ENCODE measurements at places on chromosomes 7 and 10. TPM values are rescaled to one million over a fixed set of nuclear protein-coding genes. Genes with fewer than 3 reads are reported as not detected.

- no peak overlapping the region for H3K4me3 ChIP-seq
- H3K27me3 ChIP-seq: peaks cover 4% of the 10 kb centered on the region
- no peaks in the 10 kb centered on the region for H3K4me1 ChIP-seq
- DNase-seq: no peak
- no peaks in the 10 kb centered on the region for H3K36me3 ChIP-seq
These were observed 134.7 kb downstream of the ARL5B start for GRCh38 chr10:18793951-18794350.

- H3K36me3 ChIP-seq: no peaks in the 10 kb centered on the region
- H3K4me3 ChIP-seq: no peak overlapping the region
- H3K27me3 ChIP-seq: no peaks in the 10 kb centered on the region
- H3K4me1 ChIP-seq: no peaks in the 10 kb centered on the region
- H3K27ac ChIP-seq: no peak overlapping the region
- DNase-seq: no peak
These were observed 179.5 kb upstream of the CXCL12 start for GRCh38 chr10:44564361-44564760.

DNA sequence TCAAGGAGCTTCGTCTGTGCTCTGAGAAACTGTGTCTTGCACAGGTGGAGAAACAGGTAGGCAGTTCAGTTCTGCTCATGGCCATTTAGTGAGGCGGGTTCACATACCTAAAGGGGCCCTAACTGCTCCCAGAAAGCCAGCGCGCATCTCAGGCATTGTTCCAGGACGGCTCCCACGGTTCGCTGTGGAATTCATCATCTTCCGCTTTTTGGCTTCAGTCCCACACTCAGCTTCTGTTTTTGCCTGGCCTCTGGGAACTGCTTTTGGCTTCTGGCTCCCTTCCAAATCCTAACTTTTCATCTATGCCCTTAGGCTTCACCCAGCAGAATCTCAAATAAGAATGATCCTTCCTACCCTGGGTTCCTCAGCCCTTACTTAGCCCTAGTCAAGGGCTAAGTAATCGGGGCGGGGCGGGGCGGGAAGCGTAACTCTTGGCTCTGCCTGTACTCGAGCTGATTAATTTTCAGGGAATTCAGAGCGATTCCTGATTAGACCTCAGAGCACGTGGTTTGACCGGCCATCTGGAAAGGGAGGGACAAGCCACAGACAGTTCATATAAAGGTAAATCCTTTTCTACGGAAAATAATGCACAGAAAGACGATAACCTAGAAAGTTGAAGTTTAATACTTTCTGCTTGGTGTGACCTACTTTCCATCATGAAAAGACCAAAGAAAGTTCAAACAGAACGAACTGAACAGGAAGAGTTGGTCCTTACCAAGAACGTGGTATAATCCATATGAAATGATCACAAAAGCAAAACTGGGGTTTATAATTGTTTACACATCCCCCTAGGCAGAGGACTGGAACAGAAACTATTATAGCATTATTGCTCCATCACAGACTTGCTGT, 105.7 kb downstream of the ST8SIA6 start:
- H3K4me3 ChIP-seq: no peak overlapping the region
- DNase-seq: no peak
- H3K4me1 ChIP-seq: no peaks in the 10 kb centered on the region
- no peak overlapping the region for H3K27ac ChIP-seq
- H3K36me3 ChIP-seq: no peaks in the 10 kb centered on the region
- no peaks in the 10 kb centered on the region for H3K27me3 ChIP-seq

NPFFR1 gene
- total RNA-seq: not detected

VDAC2 gene
- 41.3 TPM for total RNA-seq

DNA sequence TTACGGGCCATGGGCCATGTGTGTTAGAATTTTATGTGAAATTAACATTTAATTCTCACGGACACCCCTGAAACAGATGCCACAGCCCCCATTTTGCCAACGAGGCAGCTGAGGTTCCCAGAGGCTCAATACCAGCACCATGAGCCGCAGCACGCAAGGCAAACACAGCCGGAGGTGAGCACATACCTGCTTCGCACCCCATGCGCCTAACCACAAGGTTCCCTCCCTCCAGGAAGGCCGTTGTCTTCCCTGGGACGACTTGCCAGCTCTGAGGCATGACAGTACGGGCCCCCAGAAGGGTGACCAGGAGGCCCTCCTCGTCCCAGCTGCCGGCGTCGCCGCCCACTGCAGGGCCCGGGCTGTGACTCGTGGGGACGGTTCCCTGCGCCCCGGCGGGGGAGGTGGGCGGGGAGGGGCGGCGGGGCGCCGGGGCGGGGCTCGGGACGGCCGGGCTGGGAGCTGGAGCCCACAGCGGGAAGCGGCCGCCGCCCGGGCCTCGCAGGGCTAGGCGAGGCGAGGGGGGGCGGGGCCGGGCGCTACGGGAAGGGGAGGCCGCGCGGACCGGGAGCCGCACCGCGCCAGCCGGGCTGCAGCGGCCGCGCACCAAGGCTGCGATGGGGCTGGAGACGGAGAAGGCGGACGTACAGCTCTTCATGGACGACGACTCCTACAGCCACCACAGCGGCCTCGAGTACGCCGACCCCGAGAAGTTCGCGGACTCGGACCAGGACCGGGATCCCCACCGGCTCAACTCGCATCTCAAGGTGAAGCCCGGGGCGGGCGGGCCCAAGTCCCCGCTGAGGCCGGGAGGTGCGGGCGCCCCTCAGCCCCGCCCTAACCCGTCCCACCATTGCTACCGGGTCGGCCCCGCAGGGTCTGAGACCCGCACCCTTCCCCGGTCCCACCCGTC, at the start of gene CAV2:
CAV2 (plus strand) TSS at position 571 of the 910 bp plus-strand sequence; CDS start at position 615, 44 bp downstream.
- H3K36me3 ChIP-seq: no peaks in the 10 kb centered on the region
- H3K27me3 ChIP-seq: no peaks in the 10 kb centered on the region
- H3K4me1 ChIP-seq: peaks cover 8% of the 10 kb centered on the region
- H3K4me3 ChIP-seq: peak within 1 kb of the TSS; percentile 92

- no peaks in the 10 kb centered on the region for H3K36me3 ChIP-seq
- no peaks in the 10 kb centered on the region for H3K27me3 ChIP-seq
- no peak for DNase-seq
- peak overlapping the region; percentile 88 for H3K4me3 ChIP-seq
These were observed 220 bp upstream of the ZKSCAN5 start for GRCh38 chr7:99504281-99504602.

DNA sequence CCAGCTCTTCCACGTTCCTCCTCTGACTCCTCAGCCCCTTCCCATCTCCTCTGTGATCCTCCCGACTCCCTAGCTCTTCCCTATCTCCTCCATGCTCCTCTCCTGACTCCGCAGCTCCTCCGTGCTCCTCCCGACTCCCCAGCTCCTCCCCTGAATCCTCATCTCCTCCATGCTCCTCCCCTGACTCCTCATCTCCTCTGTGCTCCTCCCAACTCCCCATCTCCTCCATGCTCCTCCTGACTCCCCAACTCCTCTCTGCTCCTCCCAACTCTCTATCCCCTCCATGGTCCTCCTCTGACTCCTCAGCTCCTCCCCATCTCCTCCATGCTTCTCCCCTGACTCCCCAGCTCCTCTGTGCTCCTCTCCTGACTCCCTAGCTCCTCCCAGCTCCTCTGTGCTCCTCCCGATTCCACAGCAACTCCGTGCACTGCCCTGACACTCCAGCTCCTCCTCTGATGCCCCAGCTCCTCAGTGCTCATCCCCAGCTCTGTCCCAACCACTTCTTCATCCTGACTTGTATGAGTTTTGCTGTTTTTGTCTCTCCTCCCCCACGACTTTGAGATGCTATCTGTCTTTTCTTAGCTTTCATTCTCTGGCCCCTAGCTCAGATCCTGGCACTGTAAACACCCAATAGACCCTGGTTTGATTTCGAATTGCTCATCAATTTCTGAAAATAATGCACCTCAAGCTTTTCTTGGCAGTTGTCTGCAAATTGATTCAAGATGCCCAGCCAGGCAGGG, 38.3 kb downstream of the OAT start:
- no peaks in the 10 kb centered on the region for H3K4me1 ChIP-seq
- DNase-seq: no peak
- H3K36me3 ChIP-seq: no peaks in the 10 kb centered on the region

MLXIPL gene
- 50.3 TPM for total RNA-seq

DNA sequence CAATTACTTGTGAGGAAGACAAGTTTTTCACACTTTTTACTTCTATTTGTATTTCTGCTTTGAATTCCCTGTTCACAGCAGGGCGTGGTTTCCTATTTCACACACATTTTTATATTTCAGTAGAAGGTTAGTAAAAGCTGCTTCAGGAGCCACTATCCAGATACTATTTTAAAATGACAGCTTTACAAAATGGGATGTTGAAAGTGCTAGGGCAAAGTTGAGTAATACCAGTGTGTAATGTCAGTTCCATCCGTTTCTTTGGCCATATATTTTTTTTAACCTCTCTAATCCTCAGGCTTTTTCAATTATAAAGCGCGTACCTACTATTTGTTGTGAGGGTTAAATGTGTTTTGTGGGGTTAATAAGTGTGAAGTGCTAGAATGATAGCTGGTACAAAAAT, 276.6 kb downstream of the GPR158 start:
- H3K4me1 ChIP-seq: no peaks in the 10 kb centered on the region
- no peak for DNase-seq
- no peak overlapping the region for H3K27ac ChIP-seq
- no peaks in the 10 kb centered on the region for H3K36me3 ChIP-seq

GRCh38 chr7:91264046-91264923, at the start of gene FZD1:
FZD1 (plus strand) TSS chr7:91264433; CDS start chr7:91264881, 448 bp downstream.
- no peaks in the 10 kb centered on the region for H3K36me3 ChIP-seq
- no peaks in the 10 kb centered on the region for H3K27me3 ChIP-seq
- peak; percentile 82 for DNase-seq
- H3K27ac ChIP-seq: peak within 1 kb of the TSS; percentile 73
- H3K4me3 ChIP-seq: peak within 1 kb of the TSS; percentile 57

CDNF gene
- total RNA-seq: 1.5 TPM

DNA sequence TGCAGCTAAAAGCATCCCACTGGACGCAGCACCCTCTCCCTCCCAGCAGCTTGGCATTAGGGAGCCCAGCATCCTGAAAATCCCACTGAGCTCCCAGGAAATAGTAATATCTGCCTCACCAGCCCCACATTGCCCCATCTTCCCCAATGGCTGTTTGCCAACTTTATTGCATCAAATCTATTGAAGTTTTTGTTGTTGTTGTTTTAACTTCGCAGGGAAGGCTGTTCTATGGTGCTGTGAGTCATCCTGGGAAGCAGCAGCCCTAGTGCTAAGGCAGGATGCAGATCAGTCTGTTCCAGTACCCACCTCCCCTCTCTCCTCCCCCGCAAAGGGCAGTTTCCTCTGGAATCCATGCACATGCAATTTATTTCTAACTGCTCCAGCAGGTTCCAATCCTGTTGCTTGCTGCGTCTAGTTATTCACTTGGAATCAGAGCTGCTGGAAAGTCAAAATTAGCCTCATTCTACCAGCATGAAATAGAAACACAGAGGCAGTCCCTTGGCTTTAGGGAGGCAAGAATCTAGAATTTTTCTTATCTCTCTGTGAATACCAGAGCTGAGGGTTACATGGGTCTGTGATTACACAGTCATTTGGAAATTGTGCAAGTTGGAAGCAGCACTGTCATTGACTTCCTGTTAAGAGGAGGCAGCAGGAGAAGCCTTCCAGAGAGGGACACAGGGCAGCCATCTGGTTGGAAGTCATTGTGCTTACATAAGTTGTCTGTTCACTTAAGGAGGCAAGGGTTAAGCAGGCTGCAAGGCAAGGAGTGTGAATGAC, 115.9 kb upstream of the CACUL1 start:
- H3K36me3 ChIP-seq: no peaks in the 10 kb centered on the region
- no peaks in the 10 kb centered on the region for H3K27me3 ChIP-seq
- H3K4me3 ChIP-seq: no peak overlapping the region
- peaks cover 11% of the 10 kb centered on the region for H3K4me1 ChIP-seq
- H3K27ac ChIP-seq: peak overlapping the region; percentile 56

DNA sequence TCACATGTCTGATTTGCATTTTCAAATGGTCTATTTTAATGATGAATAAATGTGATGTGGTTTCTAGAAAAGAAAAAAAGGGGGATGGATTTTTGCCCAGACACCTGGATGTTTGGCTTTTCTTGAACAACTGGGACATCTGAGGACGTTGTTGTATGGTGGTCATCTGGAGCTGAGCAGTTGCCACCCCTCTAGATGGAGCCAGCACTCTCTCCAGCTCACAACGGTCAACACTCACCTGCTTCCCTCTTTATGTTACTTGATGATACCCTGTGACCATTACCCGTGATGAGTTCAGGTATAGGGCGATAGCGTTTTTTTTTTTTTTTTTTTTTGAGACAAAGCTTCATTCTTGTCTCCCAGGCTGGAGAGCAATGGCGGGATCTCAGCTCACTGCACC, 30.1 kb upstream of the PAXIP1 start:
- no peaks in the 10 kb centered on the region for H3K4me1 ChIP-seq
- no peak overlapping the region for H3K27ac ChIP-seq
- no peaks in the 10 kb centered on the region for H3K27me3 ChIP-seq
- H3K36me3 ChIP-seq: no peaks in the 10 kb centered on the region

GRCh38 chr7:47505312-47506007, 76.5 kb downstream of the TNS3 start:
- no peak overlapping the region for H3K27ac ChIP-seq
- DNase-seq: no peak
- peaks cover 7% of the 10 kb centered on the region for H3K36me3 ChIP-seq
- no peak overlapping the region for H3K4me3 ChIP-seq
- peaks cover 9% of the 10 kb centered on the region for H3K4me1 ChIP-seq

- no peaks in the 10 kb centered on the region for H3K27me3 ChIP-seq
- H3K4me1 ChIP-seq: no peaks in the 10 kb centered on the region
- H3K27ac ChIP-seq: no peak overlapping the region
- no peaks in the 10 kb centered on the region for H3K36me3 ChIP-seq
These were observed 230.1 kb upstream of the SEMA3E start for GRCh38 chr7:83879063-83879462.

DNA sequence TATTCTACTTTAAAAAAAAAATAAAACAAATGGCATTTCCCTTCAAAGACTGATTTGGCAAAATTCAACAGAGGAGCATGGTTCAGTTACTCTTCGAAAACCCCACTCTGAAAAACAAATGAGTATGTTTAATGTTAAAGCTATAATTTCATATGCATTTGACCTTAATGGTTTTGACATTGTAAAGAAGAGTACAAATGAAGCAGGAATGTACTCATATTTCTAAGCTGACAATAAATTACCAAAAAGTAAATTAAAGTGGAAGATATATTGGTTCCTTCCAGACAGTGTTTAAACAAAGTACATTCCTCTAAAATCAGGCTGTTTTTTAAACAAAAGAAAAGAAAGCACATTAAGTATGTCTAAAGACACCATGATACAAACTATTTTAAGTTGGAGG, 16.4 kb downstream of the RGS10 start:
- no peaks in the 10 kb centered on the region for H3K4me1 ChIP-seq
- no peaks in the 10 kb centered on the region for H3K27me3 ChIP-seq
- H3K36me3 ChIP-seq: no peaks in the 10 kb centered on the region
- no peak overlapping the region for H3K4me3 ChIP-seq

GRCh38 chr10:52729271-52730104, 43.1 kb downstream of the MBL2 start:
- DNase-seq: no peak
- no peaks in the 10 kb centered on the region for H3K4me1 ChIP-seq
- H3K27ac ChIP-seq: no peak overlapping the region
- no peaks in the 10 kb centered on the region for H3K36me3 ChIP-seq

SFTPD gene
- 0.17 TPM for total RNA-seq

CAV2 gene
- total RNA-seq: 16.2 TPM

CRHR2 gene
- not detected for total RNA-seq

OR2A12 gene
- total RNA-seq: not detected

GRCh38 chr10:3060481-3060889, 6.9 kb upstream of the PFKP start:
- H3K4me1 ChIP-seq: no peaks in the 10 kb centered on the region
- H3K27me3 ChIP-seq: no peaks in the 10 kb centered on the region
- H3K36me3 ChIP-seq: no peaks in the 10 kb centered on the region
- H3K4me3 ChIP-seq: no peak overlapping the region
- no peak for DNase-seq

All from liver (tissue), 10 donors.